ENCODE measurements at places on chromosomes 3 and 15.
A peak's percentile ranks its signal among the peaks of the same experiment; 100 is the strongest.

GRCh38 chr15:69897471-69898237 is 200.1 kb downstream of the TLE3 start:
- DNase-seq = no peak

DNA sequence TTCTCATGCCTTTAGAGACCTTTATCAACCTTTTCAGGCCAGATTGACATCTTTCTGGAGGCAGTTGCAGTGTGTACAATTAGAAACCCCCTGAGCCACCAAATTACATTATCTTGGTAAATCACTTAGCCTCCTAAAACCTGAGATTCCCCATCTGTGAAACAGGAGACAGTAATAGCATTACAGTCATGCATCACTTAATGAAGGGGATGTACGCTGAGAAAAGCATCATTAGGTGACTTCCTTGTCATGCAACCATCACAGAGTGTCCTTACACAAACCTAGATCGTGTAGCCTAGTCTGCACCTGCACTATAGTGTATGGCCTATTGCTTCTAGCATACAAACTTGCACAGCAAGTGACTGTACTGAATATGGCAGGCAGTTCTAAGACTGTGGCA is 400.8 kb upstream of the CNTN3 start:
- DNase-seq = no peak

DNA sequence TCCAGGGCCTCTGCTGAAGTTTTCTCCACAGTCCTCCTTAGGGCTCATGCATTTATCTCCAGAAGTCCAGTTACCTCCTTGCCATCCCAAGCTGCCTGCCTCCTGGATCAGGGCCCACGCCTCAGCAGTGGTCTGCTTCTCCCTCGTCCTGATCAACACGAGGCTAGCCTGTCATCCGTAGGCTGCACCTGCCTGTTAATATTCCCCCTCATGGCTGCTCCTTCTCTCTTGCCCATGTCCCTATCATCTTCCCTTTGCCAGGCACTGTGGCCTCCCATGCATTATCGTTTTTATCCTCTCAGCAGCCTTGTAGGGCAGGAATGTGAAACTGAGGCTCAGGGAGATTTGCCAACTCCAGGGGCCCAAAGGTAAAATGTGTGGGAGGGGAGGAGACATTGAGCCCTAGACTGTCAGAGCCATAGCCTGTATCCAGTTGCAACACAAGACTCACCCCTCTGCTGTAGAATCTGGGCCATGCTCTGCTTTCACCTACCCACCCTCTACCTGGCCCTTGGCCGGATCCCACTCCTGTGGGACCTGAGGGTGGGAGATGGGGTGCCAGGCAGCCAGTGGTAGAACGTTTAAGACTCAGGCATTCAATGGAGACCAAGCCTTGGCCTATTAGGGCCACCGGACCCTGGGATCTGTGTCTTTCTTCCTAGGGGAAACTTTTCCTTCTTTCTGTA is 4.6 kb downstream of the GRM2 start:
- DNase-seq = no peak

- peak; percentile 18 for DNase-seq
Observed at GRCh38 chr3:129161860-129162271, 1.0 kb upstream of the ISY1 start.

DNA sequence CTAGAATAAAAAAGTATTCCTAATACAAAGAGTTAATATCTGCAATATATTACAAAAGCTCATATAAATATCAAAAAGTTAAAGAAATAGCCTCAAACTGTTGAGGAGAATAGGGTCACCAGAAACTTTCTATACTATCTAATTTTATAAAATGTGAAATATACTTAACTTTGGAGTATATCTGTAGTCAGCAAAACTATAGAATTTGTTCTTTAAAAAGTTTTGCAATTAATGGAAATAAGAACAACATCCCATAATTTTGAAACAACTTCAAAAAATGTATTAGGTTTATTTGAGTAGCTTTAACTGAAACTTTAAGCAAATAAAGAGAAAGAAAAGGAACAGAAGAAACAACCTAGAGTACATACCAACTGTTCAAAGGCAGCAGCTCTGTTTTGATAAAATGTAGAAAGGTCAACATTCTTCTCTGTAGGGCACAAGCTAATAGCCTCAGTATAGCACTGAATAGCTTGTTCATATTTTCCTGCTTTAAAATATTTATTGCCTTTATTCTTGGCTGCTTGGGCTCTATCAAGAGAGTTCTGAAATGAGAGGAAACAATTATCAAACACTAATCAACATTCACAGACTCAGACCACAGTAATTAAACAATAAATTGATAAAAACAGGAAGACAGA is 14.3 kb downstream of the TOMM70 start:
- no peak for DNase-seq

GRCh38 chr15:79370716-79371115 is 59.8 kb downstream of the TMED3 start:
- no peak for DNase-seq

- DNase-seq = no peak
Observed at GRCh38 chr3:170731281-170731680, 138.7 kb downstream of the RPL22L1 start.

GRCh38 chr3:154059833-154060232 is 61.4 kb upstream of the ARHGEF26 start:
- no peak for DNase-seq

DNA sequence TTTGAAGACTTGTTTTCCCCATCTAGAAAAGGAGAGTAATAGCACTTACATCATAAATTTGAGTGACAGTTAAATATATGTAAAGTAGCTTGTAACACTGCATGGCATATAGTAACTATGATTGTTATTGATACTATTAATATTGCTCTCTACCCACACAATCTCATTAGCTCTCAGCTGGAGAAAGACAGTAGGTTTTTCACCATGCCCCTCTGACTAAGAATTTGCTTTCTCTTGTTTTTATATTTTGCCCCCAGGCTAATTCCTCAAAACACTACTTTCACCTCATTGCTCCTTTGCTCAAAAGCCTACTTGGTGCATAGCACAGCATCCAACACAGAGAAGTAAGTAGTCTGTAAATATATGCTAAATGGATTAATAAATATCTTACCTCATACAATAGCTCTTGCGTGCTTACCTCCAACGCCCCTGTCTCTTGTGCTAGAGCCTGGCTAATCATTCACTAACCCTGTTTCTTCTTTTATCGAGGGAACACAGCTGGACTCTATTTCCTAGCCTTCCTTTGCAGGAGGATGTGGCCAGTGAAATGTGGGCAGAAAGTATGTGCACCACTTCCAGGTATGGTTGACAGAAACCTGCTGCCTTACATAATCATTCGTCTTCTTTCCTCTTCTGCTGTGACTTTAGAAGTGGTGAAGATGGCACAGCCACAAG is 190.0 kb downstream of the PLCH1 start:
- DNase-seq = no peak

- no peak for DNase-seq
Observed at GRCh38 chr3:148457886-148458285, 239.8 kb upstream of the AGTR1 start.

GRCh38 chr15:31377030-31377429 is 50.4 kb downstream of the KLF13 start:
- no peak for DNase-seq
